ENCODE measurements at places on chromosomes 2 and 18.

DNA sequence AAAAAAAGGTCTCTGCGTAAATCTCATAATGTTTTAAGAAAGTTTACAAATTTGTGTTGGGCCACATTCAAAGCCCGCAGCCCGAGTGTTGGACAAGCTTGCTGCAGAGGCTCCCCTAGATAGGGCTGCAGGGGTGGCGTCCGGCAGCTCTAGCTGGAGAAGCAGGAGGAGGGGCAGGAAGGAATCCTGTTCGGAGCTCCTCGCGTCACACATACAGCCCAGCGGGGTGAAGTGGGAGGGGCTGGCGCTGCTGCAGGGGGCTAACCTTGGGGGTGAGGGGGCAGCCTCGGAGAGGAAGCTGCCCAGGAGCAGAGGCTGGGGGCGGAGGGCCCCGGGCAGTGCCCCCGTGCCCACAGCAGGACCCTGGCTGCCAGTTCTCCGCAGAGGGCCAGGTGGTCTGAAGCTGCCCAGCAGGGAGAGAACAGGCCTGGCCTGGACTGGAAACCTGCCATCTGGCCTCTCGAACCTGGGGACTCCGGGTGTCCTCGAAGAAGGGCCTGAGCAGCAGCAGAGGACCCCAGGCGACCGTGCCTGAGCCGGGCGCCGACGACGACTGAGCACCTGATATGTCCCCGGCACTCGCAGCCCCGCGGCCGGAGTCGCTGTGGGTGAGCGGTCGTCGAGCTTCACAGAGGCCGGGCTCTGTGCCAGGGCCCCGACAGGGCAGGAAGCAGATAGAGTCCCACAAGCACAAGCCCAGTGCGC is 2.6 kb upstream of the GPR35 start:
- DNase-seq: no peak

- no peak for DNase-seq
These were observed 3.3 kb upstream of the HOXD13 start for GRCh38 chr2:176088937-176089842.

DNA sequence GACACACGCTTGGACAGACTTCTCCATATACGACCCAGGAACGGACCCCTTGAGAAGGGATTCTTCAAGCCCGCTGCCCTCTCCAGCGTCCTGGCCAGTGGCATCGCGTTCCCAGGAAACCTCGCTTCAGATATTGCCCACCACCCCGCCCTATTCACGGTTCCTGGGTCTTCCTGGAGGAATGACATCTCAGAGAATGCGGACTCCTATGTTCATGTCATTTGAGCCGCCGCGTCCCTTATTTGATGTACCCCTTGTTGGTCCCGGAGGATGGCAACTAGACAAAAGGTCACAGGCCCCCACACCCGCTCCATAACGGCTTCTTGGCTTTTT is 588 bp upstream of the CCDC93 start:
- DNase-seq: no peak

DNA sequence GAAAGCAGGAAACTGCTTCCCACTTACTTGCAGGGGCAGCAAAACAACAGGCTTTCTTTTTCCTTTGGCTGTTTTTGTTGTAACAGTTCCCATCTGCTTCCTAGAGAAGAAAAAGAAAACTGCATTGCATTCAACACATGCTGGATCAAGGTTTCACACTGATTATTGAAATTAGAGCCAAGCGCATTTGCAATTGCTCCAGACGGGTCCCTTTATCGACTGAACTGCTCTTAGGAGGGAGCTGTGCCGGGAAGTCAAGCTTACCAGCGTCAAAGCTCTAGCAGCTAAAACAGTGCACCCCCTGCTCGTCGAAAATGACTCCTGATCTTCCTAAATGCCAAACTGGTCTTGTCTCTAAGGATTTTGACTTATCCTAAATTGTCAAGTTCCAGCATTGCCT is 164.0 kb upstream of the SESTD1 start:
- no peak for DNase-seq

DNA sequence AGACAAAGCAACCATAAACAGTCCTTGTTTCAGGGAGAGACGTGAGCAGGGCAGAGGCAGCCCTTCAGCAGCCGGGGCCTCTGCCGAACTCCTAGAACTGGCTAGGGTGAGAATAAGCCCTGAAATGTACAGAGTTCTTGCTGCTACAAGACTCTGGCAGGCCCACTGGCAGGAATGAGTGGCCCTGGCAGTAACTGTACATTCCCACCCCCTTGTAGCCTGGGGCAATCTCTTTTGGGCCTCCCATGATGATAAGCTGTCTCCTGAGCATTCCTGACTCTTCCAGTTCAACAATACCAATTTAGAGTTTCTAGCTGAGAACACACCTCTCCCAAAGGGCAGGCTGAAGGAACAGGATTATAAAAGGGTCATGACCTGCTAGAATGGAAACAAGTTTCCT is 54.3 kb downstream of the HAUS1 start:
- DNase-seq: no peak

GRCh38 chr2:146189541-146189940 is 1655.3 kb upstream of the ACVR2A start:
- DNase-seq: no peak

DNA sequence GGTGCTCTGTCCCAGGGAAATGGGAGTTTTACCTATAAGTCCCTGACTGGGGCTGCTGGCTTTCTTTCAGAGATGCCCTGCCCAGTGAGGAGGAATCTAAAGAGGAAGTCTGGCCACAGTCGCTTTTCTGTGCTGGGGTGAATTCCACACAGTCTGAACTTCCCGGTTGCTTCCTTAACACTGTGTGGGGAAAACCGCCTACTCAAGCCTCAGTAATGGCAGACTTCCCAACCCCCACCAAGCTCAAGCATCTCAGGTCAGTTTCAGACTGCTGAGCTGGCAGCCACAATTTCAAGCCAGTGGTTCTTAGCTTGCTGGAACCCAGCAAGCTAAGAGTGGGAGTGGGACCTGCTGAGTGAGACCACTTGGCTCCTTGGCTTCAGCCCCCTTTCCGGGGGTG is 54.9 kb downstream of the NUP35 start:
- peak; percentile 12 for DNase-seq

- no peak for DNase-seq
These were observed 298.4 kb downstream of the NDUFA10 start for GRCh38 chr2:239726631-239727181.

GRCh38 chr2:79512442-79513401 is at the start of gene CTNNA2:
TSS of gene CTNNA2 (plus strand) at chr2:79513051.
- peak; percentile 58 for DNase-seq

DNA sequence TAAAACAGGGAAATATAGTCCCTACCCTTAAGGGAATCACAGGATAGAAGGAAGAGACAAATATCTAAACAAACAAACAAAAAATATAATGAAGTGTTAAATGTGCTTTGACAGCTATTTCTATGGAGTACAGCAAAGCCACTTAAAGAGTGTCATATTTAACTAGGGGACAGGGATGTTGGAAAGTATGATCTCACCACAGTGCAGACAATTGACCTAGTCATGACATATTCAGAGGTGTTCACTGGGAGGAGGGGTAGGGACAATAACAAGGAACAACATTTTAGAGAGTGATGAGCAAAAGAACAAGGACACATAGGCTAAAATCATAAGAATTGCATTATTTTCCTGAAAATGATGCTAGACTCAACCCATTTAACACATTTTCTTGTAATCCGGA is 107.5 kb downstream of the TMEM163 start:
- DNase-seq: no peak

DNA sequence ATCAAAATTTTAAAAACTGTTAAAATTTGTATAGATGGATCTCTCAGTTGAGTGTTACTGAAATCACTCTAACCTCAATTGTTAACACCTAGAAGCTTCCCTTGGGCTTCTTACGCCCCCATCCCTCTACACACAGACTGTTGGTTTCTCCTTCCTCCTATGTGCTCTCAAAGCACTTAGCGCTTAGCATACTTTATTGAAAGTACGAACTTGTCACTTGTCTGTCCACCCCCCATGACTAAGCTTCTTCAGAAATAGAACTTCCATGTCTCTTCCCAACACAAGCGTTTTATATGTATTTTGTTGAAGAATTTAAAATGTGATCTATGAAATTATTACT is 441 bp downstream of the MPHOSPH10 start:
- DNase-seq: peak; percentile 29

GRCh38 chr2:221347471-221347870 is 224.6 kb downstream of the EPHA4 start:
- DNase-seq: peak; percentile 25

- no peak for DNase-seq
These were observed 33.5 kb upstream of the CRIM1 start for GRCh38 chr2:36322108-36322507.

DNA sequence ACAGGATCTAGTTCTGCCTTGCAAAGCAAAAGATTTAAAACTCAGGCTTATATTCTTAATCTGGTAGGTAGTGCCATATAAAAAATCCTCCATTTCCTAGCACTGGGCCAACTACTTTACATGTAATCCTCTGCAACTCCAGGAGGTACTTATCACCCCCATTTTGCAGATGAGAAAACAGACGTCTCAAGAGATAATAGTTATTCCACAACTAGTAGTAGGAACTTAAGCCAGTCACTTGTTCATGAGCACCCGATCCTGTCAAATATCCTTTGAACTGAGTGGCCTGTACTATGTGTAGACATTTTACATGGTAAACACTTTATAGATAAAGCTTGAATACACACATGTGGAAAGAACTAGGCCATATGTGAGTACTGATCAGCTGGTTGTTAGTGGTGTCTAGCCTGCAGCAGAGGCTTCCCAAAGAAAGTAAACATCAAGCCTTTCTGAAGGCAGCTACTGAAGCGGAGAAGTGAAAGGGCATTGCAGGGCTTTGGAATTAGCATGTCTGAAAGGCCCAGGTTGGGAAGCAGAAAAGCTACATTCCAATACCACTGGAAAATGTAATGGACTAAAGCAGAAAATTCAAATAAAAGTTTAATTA is 48.0 kb downstream of the NAB1 start:
- DNase-seq: no peak

DNA sequence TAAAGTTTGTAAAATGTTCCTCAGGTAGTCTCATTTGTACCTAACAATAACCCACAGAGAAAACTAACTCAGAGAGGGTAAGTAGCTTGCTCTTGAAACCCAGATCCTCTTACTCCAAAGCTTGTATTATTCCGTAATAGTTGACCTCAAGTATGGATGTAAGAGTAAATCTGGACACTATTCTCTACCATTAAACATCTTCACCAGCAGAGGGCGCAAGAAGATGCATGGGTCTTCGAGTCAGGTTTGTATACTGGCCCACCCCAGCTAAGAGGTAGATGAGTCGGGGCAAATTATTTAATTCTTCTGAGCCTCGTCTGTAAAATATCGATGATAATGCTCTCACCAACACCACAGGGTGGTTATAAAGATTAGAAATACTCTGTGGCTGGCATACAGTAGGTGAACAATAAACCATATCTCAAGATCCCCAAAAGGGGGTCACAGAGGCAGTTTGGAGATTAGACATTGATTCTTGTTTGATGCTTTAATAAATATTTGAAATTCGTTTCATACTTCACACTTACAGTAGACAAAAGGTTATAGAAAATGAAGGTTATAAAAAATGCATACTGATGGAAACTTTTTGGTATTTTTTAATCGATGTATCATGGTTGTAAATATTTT is 3.5 kb upstream of the CABLES1 start:
- DNase-seq: peak; percentile 83

DNA sequence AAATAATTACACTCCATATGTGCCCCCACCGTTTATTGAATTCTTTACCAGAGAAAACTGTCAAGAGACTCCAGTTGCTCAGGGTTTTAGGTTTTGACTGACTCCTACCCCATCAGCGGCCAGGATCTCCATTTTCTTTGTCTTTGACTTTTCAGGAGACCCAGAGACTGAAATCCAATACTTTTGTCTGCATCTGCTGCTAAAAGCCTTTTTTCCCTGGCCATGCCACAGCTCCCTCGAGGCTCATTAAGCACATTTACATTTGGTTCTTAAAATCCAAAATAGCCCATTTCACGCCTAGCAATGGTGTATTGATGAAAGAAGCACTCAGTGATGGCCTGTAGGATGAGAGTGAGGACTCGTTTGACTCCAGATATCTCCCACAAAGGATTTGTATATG is 332.6 kb upstream of the ACVR2A start:
- DNase-seq: no peak

- no peak for DNase-seq
These were observed 77.5 kb downstream of the POLR1A start for GRCh38 chr2:86027922-86028765.

DNA sequence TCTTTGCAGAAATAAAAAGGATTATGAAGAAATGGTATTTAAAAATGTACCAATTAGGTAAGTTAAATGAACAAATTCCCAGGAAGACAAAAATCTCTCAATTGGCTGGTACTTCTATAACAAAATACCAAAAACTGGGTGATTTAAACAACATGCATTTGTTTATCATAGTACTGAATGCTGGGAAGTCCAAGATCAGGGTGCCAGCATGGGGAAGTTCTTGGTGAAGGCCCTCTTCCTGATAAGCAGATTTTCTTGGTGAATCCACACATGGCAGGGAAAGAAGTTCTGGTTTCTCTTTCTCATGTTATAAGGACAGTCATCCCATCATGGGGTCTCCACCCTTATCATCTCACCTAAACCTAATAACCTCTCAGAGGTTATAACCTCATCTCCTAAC is 271.6 kb upstream of the SETBP1 start:
- peak; percentile 9 for DNase-seq

DNA sequence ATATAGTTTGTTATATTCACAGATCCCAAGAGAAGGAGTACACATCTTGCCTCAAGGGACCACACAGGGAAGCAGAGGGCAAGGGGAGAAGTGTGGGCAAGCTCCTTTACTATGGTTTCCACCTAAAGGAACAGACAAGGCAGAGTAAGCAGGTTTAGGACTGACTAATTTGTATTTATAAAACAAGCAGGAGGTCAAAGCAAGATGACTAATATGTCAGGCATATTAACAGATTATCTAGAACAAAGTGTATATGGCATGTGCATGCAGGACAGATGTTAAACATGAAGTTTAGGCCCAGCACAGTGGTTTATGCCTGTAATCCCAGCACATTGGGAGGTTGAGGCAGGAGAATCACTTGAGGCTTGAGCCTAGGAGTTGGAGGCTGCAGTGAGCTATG is 3.7 kb upstream of the LRP2 start:
- DNase-seq: no peak

- no peak for DNase-seq
These were observed 435.0 kb upstream of the SPRED2 start for GRCh38 chr2:65867446-65867845.

- no peak for DNase-seq
These were observed 11.4 kb downstream of the CDK5R2 start for GRCh38 chr2:218970894-218971293.

- DNase-seq: no peak
These were observed 7.4 kb upstream of the HES6 start for GRCh38 chr2:238247002-238247822.

DNA sequence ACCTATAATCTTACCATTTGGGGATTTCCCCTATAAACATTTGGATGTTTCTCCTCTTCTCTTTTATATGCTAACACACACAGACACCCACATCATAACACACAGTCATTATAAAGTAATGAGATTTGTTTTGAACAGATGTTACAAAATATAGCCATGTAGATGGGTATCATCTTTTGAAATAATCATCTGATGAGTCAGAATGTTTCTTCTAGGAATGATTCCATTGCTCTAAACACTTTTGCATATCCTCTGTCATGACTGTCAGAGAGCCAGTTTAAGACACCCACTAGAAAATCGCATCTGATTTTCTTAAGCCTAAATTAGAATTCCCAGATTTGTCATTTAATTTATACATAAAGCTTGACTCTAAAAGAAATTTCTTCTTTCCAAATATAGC is 442.6 kb downstream of the CMPK2 start:
- no peak for DNase-seq

- DNase-seq: peak; percentile 38
These were observed 417 bp downstream of the IL1B start for GRCh38 chr2:112836163-112836560.

GRCh38 chr2:108910011-108910431 is 79.0 kb downstream of the EDAR start:
- no peak for DNase-seq

GRCh38 chr2:146642066-146642465 is 1202.8 kb upstream of the ACVR2A start:
- DNase-seq: no peak

Data from suppressor macrophage treated with lipopolysaccharide for 4 hours (primary cell).